CD4-positive, alpha-beta T cell treated with Interleukin-21 for 1 hour (primary cell): ENCODE measurements at places on chromosomes 11 and 22.

DNA sequence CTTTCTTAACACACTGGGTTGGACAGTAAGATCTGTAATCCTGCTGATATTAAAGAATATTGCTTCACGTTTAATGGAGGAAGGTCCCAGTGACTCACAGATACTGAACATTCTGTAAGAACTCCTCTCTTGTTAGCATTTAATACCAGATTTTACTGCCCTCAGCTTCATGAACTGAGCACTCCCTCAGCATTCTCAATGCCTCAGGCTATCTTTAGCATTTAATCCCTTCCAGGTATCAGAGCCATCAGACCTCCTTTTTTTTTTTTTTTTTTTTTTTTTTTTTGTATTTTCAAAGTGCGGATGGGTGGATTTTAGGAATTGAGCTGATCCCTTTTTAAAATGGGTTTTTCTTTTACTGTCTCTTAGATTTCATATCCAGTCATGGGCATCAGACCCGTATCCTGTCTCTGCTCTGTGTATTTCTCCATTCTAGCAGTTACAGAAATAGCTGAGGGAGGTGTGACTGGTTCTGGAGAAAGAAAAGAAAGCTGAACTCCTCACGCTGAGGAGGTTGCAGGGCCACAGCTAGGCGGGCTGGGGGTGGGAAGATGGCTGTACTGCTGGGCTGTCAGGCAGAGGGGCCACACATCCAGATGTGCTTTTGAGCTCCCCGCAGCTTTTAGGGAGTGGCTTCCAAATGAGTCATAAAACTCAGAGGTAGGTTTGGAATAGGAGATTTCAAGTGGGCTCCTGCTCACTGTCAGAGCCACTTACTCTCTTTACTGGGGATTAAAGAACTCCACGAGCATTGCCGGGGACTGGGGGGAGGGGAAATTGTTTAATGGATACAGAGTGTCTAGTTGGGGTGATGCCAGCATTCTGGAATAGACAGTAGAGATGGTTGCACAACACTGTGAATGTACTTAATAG, 97.0 kb downstream of the SYT9 start:
- no peak for DNase-seq

- no peak for DNase-seq
Observed at GRCh38 chr11:22640862-22641261, 15.2 kb upstream of the FANCF start.

GRCh38 chr22:47195484-47196165, 433.2 kb downstream of the TBC1D22A start:
- DNase-seq: no peak

DNA sequence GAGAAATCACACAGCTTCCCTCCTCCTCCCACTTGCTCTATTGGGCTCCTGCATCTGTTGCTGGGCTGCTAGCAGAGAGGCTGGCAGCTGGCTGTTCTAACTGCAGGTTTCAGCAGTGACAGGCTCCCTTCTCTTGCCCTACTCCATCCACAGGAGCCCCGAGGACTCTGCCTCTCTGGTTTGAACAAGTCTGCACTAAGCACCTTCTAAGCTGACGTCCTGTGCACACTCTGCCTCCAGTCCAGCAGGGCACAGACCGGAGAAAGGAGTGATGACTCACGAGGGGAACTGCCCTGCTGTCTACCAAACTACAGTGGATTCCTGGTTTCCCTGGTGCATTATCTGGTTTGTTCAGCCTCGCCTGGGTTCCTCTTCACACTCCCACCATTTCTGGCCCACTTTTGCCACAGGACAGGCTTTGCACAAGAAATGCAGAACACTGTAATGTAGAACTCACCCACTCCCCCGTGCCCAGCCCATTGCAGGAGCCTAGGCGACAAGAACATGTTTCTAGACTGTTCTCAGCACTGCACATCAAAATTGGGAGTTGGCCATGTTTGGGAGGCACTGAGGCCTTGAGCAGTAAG, 26.0 kb downstream of the IL10RA start:
- DNase-seq: peak; percentile 50

DNA sequence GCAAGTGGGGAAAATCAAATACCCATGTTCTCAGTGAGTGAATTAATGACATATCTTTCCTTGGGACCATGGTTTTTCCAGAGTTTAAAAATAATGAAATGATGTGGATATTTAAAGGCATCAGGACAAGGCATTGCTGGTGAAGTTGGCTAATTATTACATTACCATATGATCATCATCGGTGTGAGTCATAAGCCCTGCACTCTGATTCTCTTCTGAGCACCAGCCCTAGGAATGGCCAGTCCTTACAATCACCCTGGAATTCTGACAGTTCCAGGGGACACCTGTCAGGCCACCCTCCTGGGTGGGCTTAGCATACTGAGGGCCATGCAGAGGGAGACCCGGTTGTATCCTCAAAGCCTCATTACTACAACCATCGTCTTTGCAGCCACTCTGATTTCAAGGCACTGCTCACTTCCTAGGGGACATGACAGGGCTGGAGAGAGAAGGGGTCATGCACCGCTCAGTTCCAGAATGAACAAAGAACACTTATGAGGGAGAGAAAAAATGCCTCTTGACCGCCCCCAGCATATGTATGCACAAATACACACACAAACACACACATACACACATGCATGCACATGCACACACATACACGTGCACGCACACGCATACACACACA, 365.0 kb downstream of the MIAT start:
- DNase-seq: no peak
